ENCODE measurements at places on chromosomes 4 and X.
A peak's percentile ranks its signal among the peaks of the same experiment; 100 is the strongest.

GRCh38 chr4:85740431-85740861, 265.5 kb downstream of the ARHGAP24 start:
- peak; percentile 62 for DNase-seq

DNA sequence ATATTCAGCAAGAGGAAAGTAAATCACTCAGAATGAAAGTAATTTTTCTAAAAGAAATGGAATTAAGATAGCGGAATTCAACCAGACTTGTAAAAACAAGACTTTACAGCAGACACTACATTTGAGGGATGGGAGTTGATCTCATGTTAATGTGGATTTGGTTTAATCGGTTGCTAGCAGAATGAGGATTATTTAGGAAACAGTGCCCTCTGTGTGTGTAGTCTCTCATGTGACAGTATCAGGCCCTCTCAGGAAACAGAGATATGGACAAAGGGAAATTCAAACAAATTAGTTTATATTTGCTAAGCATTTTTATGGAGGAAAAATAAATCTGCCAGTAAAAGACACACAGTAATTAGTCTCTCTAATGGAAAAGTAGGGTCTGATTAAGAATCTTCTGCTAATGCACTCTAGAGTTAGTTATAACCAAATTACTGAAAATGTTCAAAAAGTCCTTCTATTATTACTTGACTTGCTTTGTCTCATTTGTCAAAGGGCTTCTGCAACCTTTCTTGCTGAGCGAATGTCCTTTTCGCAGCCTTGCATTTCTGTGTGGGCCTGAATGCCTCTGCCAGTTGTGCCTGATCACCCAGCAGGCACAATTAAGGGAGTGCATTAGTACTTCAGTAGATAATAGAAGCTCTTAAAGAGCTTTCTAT, 1282.3 kb upstream of the TENM3 start:
- DNase-seq: peak; percentile 2

DNA sequence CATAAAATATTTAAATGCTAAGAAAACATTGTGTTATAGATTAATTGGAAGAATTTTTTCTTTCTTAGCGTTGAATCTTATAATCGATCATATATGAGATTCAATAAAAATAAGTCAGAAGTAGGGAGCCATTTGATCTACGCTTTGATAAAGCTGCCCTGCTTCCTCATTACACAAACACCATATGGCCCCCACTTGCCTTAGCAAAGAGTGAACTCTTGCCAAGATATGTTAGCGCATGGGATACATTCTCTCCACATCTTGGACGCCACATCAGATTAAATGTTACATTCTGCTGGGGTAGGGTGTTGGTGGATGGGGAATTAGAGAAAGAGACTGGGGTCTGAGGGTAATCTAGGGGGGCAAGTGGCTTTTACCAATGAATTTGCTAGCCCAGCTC, 207.7 kb upstream of the MID1 start:
- DNase-seq: no peak

DNA sequence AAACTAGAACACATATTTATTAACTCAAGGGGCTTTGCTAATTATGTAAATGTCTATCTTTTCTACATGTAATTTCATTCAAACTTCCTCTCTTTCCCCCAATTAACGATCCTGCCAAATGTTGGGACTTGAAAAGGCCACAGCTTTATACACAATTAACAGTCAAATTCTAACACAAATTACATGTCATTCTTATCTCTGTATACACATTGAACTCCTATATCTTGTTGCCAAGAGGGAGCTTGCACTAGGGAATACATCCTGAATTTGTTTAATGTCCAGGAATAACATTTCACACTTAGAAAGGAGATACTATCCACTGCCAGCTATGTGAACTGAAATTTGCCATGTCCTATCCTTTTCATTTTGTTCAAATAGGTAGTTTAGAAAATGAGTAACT, 38.9 kb upstream of the MAB21L2 start:
- DNase-seq: no peak

DNA sequence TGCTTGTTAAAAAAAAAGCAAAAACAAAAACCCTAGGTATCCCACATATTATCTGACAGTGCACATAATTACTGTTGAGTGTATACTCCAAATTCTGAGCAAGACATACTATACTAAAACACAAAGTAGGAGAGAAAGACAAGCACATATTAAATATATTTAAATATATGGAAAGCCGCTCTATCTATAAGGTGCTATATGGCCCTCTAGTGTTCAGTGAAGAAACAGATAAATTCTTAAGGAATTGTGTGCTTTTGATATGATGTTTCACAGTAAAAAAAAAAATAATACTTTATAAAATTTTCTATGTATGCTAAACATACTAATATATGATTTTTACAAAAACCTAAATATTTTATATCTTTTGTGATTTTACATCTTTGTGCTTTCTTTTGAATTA, 137.8 kb downstream of the FBXW7 start:
- peak; percentile 20 for DNase-seq

DNA sequence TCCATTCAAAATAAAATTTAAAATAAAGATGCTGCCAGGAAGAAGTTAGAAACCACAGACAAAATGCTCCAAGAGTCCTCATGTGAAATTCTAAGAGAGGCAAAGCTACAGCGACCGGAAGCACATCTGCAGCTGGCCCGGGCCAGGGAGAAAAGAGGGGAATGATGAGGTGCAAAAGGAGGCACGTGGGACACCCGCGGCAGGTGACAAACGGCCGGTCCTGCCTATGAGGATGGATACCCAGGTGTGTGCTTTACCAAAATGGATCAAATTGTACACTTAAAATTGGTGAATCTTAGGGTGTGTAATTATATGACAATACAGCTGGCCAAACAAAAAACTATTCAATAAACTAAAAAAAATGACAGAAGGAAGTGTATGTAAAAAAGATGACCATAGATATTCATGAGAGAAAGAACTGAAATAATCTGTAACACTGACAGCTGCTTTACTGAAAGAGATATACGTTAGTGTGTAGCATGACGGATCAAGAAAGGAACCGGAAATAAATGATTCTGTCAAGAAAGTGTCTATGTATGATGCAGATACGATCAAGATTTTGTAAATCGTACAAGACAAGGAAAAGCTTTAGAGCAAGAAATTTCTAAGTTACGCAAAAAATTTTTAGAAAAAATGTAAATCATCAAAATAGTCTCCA, 29.5 kb downstream of the PPP2R3B start:
- DNase-seq: no peak

DNA sequence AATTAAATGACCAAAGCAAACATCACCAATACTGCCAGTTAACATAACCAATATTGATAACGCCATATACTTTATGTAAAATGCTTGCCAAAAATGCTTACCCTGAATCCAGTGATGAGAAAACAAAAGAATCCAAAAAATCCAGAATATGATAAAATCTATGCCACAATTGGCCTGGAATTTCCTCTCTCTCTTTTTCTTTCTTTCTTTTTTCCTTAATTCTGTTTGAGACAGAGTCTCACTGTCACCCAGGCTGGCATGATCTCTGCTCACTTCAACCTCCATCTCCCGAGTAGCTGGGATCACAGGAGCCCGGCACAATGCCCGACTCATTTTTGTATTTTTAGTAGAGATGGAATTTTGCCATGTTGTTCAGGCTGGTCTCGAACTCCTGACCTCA, 9.8 kb upstream of the SLC7A11 start:
- DNase-seq: peak; percentile 46

GRCh38 chr4:58606303-58606702, 1496.1 kb upstream of the IGFBP7 start:
- no peak for DNase-seq

- DNase-seq: no peak
Observed at GRCh38 chrX:69603566-69604194, 12.2 kb upstream of the EDA start.

DNA sequence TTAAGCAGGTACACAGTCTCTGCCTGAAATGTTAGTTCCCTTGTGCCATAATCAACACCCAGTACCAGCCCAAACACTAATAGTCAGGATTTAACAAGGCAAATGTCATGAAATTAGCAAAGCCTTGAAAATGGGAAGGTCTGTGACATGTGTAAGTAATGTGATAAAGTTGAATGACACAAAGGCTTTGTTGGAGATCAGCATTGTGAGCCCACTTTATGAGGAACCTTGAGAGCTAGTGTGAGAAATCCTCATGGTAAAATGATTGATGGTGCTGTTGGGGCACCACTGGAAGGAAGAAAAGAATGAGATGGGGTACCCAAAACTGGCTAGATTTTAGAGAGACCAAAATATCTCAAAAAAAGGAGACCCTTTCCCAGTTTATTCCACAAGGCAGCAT, 3.3 kb upstream of the LIN54 start:
- no peak for DNase-seq

- DNase-seq: no peak
Observed at GRCh38 chrX:53223955-53224859, 800 bp downstream of the KDM5C start.

GRCh38 chr4:74038425-74039314, at the start of gene CXCL3:
TSS of gene CXCL3 (minus strand) at chr4:74038689. CDS start at chr4:74038611, 78 bp downstream.
- peak; percentile 66 for DNase-seq

GRCh38 chr4:81405900-81406401, 65.8 kb downstream of the RASGEF1B start:
- DNase-seq: peak; percentile 75

DNA sequence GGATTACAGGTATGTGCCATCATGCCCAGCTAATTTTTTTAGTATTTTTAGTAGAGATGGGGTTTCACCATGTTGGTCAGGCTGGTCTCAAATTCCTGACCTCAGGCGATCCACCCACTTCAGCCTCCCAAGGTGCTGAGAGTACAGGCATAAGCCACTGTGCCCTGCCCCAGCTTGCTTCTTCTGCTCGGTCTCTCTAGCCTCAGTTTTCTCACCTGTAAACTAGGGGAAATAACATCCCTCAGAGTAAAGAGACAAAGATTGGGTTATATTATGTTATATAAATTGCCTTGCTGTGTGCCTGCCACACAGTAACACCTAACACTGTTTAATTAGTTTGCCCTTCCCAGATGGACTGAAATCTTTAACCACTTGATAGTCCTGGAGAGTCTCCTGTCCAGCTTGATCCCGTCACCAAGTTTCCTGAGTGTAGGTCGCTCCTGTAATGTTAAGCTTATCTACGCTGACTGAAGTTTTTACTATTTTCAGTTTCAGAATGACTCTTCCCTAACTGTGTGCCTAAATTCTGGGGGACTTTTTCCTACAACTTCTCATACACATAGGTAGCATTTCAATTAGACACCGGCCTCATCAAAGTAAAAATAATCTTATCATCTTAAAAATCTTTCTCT, 412.7 kb upstream of the TENM3 start:
- DNase-seq: no peak

- DNase-seq: peak; percentile 55
Observed at GRCh38 chr4:16765546-16765945, 132.9 kb downstream of the LDB2 start.

DNA sequence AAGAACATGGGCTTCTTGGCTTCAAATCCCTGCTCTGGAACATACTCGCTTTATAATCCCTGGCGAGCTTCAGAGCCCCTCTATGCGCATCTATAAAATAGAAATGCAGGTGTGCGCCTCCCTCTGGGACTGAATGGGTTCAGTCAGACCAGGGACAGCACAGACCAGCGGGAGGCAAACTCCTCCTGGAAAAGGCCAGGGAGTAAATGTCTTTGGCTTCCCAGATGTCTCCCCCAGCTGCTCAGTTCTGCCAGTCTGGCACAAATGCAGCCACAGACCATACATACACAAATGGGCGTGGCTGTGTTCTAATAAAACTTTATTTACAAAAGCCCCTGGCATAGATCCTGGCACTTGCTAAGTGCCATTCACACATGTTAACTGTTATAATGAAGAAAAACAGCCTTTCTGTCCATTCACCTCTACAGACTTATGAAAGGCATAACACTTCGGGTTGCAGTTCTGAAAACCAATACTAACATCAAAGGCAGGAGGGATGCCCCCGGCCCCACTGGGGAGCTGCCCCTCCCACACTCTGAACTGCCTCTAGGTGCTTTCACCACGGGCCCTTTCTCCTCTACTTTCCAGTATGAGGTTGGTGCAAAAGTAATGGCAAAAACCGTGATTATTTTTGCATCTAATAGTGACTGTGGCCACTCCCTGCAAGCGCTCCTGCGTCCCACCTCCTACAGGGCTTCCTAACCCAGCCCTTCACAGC, 4.6 kb downstream of the JAKMIP1 start:
- no peak for DNase-seq

DNA sequence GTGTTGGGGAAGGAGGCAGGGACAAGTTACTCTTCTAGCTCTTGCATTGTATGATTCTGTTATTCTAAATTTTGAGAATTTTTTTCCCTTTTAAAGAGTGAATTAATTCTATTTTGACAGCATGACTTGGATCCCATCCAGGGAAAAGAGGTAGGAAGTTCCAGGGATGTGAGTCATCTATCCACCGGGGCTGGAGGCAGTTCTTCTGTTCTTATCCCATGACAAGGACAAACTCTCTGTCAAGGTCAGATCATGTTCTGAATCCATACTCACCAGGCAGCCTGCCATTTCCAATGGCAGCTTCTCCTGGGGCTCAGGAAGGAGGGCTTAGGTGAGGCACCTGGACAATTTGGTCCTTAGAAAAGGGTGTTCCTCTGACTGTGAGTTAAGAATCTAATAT, 132.0 kb upstream of the MED14 start:
- DNase-seq: peak; percentile 57

DNA sequence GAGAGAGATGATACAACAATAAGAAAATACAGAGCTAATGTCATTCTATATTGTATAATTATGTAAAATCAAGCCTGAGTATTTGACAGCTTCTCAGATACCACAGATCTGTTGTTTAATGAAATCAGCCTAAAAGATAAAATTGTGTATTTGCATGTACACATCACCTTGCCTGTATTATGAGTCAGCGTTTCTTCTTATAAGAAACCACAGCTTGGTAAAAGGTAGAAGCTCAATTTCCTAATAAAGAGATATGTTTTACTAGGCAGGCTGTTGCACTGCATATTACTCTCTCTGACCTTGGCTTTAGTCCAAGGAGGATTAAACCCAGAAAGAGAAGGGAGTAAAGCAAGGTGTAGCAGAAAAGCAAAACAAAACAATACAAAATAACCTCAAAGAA, 121.3 kb downstream of the PPARGC1A start:
- DNase-seq: no peak

DNA sequence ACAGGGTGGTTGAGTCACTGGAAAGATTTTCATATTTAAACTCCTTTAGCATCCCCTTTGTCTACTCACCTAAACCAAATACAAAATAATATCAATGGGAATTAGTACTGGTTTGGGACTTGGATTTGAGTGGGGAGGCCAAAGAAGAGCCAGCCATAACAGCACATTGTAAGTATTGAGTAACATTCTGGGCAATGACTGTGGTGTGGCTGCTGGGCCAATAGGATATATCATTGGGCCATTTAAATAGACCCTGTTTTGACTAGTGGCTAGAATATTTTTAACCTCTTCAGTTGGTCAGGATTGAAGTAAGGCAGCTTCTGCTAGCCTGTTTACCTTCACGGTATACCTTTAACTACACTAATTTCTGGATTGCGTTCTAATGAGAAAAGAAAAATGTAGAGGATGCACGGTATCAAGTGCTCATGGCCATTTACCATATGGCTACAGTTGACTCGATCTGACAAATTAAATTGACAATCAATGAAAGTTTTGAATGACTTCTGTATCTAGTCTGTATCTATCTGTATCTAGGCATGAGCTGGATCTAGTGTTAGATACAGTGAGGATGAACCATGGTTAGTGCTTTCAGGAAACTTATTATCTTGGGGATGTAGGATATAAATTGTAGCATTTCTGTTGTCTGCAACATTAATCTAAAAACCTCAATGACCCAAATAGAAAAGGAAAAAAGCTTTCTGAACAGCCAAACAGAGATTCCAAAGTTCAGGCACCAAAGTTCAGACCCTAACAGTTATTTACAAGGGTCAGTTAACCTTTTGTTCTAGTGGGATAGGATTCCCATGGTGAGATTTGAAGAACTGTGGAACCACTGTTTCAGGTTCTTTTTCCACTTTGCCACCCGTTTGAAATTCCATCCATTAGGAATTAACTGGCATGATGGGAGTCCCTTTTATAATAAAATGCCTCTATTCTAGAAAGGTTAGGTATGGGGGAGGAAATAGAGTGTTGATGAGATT, 6.8 kb upstream of the ALB start:
- DNase-seq: no peak
